ENCODE measurements at places on chromosomes 3 and 15.

DNA sequence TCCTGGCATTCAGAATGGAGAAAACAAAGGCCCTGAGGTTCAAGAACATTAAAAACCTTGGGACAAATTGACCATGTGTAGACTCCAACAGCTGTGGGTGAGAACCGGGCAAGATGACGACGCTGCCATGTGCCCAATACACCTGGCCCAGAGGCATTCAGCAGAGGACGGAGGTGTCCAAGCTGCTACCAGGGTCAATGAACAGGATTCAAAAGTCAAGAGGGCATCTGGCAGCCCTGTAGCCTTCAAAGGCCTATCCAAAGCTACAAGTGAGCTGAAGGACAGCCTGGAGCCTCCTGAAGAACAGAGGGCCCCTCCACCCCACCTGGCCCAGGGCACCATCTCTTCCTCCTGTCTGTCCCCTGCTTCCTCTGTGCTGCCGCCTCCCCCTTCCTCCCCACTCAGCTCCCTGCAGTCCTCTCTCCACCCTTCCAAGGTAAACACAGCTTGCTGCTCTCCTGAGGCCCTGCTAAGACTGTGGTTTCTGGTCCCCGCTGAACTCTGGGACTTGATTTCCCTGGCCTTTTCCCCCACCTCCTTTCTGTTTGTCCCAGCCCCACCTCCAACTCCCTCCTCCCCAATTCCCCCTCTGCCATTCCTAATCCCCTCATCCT is 57.5 kb downstream of the HMCES start:
- DNase-seq, result no peak
- H3K36me3 ChIP-seq, result no peaks in the 10 kb centered on the region
- H3K4me1 ChIP-seq, result no peaks in the 10 kb centered on the region

GRCh38 chr3:48624767-48625166 is 3.2 kb upstream of the TMEM89 start:
- peaks cover 11% of the 10 kb centered on the region for H3K4me1 ChIP-seq
- no peak overlapping the region for H3K4me3 ChIP-seq
- DNase-seq, result no peak
- H3K36me3 ChIP-seq, result peaks cover 30% of the 10 kb centered on the region
- peak overlapping the region; percentile 28 for H3K27ac ChIP-seq
- H3K27me3 ChIP-seq, result no peaks in the 10 kb centered on the region

DNA sequence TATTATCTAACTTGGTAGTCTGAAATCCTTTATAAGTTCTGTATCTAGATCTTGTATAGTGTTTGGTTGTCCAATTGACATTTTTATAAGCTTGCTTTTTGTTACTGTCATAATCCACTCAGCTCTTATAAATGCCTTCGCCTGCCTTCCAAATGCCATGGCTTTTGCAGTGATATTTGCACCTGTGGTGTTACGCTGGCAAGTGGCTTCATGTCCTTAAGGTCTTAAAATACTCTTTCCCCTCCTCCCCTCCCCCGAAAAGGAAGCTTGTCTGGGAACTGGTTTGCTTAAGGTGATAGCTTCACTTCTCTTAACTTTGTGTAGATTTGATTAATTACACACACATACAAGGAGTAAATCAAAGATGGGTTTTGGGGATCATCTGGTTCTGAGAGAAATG is 62.0 kb downstream of the ABHD2 start:
- H3K36me3 ChIP-seq, result peaks cover 16% of the 10 kb centered on the region
- H3K27ac ChIP-seq, result no peak overlapping the region
- no peak for DNase-seq
- peaks cover 14% of the 10 kb centered on the region for H3K4me1 ChIP-seq

DNA sequence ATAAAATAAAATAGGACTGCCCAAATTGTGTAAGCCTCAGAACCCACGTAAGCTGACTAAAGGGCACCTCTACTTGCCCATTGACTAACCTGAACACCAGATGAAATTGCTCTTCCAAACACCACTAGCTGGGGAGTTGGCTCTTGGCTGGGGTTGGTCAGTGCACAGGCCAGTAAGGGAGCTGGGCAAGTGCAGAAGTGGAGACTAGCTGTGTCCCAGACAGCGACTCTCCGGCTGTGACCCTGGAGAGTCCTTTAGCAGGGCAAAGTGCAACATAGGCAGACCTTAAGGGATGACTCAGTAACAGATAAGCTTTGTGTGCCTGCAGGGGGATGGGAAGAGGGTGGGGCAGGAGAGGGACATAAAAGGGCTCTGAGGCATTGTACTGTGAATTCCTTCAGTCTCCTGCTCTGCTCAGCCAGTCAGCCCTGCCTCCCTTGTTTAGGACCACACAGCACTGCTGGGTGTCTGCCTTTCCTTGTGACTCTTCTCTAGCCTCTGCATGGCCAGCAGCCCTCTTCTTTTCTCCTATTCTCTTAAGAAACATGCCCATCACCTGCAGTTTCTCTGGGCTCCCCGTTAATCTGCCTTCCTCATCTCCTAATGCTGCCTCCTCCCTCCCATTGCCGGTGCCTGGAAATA is 13.2 kb downstream of the NR1I2 start:
- H3K36me3 ChIP-seq, result no peaks in the 10 kb centered on the region
- no peak overlapping the region for H3K4me3 ChIP-seq
- DNase-seq, result no peak
- no peak overlapping the region for H3K27ac ChIP-seq
- H3K4me1 ChIP-seq, result no peaks in the 10 kb centered on the region

DNA sequence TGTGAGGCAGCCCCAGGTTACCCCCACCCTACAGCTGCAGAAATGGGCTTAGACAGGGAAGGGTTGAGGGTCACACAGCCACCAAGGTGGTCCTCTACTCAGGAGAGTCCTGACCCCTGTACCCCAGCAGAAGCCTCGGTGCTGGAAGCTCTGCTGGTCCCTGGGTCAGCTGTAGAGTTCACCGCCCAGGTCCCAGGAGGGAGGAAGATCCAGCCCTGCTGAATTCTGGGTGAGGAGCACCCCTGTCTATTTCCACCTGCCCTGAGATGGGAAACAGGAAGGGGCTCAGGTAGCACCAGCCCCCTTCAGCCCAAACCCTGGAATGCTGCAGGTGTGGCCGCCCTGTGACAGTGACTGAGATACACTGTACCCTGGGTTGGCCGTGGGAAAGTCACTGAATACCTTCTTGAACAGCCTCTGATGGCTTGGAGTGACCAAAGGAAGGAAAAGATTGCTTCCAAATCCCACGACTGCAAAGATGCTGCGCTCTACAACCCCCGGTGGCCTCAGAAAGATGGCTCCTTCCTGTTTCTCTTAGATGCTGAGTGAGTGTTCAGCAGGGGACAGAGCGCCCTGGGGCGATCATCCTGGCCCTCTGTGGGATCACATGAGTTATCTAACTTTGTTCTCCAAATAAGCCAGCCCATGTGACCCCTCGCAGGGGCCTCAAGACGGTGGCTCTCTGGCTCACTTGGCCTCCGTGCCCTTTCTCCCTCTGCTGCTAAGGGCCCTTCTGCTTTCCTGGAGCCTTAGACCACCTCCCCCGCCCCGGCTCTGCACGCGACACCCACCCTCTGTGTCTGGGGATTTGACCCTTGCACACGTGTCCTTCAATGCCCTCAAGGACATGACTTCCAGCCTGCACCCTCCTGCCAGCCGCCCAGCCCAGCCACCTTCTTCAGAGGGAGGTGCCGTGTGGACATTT is 141.9 kb downstream of the NSMCE3 start:
- no peaks in the 10 kb centered on the region for H3K36me3 ChIP-seq
- no peak for DNase-seq
- no peaks in the 10 kb centered on the region for H3K4me1 ChIP-seq
- H3K4me3 ChIP-seq, result no peak overlapping the region
- H3K27ac ChIP-seq, result no peak overlapping the region

DNA sequence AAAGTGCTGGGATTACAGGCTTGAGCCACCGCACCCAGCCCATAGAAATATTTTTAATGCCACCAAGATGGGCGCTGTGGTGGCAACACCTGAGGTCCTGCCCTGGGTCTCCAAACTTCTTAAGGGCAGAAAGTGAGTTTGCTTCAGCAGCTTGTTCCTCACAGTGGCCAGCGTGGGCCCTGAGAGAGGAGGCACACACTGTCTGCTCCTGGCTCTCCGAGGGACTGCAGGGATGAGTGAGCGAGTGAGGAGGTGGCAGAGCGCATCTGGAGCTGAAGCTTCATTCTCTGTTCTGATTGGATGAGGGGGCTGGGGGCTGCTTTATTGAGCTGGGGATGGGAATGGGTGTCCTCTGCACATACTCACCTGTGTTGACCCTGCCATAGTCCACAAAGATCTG is 57.6 kb upstream of the RAB6B start:
- H3K4me3 ChIP-seq, result no peak overlapping the region
- peaks cover 4% of the 10 kb centered on the region for H3K27me3 ChIP-seq
- no peaks in the 10 kb centered on the region for H3K4me1 ChIP-seq
- H3K27ac ChIP-seq, result no peak overlapping the region
- H3K36me3 ChIP-seq, result no peaks in the 10 kb centered on the region

DNA sequence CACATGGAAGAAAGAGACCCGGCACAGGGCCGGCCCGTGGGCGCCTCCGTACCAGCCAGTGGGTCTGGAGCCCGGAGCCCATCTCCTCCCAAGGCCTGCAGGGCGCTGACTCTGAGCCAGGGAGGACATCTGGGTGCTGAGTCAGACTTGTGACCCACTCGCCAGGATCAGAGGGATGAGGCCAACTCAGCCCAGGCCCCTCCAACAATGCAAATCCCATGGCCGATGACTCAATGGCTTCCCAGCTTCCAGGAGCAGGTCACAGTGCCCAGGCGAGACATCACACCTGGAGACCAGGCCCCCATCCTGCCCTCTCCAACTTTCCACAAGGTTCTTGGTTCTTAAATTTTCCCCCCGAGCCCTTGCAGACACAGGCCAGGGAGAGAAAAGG is 95.1 kb downstream of the LRIG1 start:
- H3K27ac ChIP-seq, result no peak overlapping the region
- no peak for DNase-seq
- H3K27me3 ChIP-seq, result no peaks in the 10 kb centered on the region
- peaks cover 6% of the 10 kb centered on the region for H3K4me1 ChIP-seq
- no peak overlapping the region for H3K4me3 ChIP-seq

GRCh38 chr3:134737516-134737915 is 57.5 kb upstream of the EPHB1 start:
- H3K27ac ChIP-seq, result no peak overlapping the region
- peaks cover 9% of the 10 kb centered on the region for H3K27me3 ChIP-seq
- DNase-seq, result no peak
- H3K4me1 ChIP-seq, result no peaks in the 10 kb centered on the region

GRCh38 chr15:35281515-35281914 is 196.4 kb upstream of the NANOGP8 start:
- H3K27ac ChIP-seq, result no peak overlapping the region
- no peak overlapping the region for H3K4me3 ChIP-seq
- H3K36me3 ChIP-seq, result no peaks in the 10 kb centered on the region
- H3K27me3 ChIP-seq, result no peaks in the 10 kb centered on the region

DNA sequence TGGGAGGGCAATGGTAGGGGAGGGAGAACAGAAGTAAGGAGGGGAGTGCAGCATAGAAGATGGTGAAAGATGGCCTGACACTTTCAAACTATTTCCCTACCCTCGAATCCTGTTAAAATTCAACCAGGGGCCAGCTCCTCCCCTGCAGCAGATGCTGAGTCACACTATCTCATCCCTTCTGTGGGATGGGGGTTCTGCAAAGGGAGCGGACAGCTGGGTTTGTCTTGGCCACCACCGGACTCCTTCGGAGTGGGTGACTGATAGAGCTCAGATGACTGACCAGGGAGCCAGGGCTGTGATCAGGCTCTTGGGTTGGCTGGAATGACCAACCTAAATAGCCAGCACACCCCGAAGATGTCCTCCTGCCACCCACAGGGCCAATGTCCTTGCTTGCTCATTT is 33.6 kb upstream of the TMCC1 start:
- peaks cover 6% of the 10 kb centered on the region for H3K27me3 ChIP-seq
- no peak for DNase-seq
- H3K36me3 ChIP-seq, result peaks cover 1% of the 10 kb centered on the region
- H3K4me1 ChIP-seq, result no peaks in the 10 kb centered on the region
- no peak overlapping the region for H3K27ac ChIP-seq

GRCh38 chr3:152335273-152335672 is 66.5 kb downstream of the MBNL1 start:
- no peaks in the 10 kb centered on the region for H3K27me3 ChIP-seq
- H3K36me3 ChIP-seq, result peaks cover 66% of the 10 kb centered on the region
- no peak for DNase-seq
- peaks cover 59% of the 10 kb centered on the region for H3K4me1 ChIP-seq
- H3K27ac ChIP-seq, result no peak overlapping the region

- no peak overlapping the region for H3K4me3 ChIP-seq
- no peak for DNase-seq
- H3K4me1 ChIP-seq, result no peaks in the 10 kb centered on the region
- H3K27ac ChIP-seq, result no peak overlapping the region
These were observed 105.5 kb downstream of the NLGN1 start for GRCh38 chr3:173502983-173503568.

- DNase-seq, result no peak
- no peaks in the 10 kb centered on the region for H3K27me3 ChIP-seq
- H3K4me1 ChIP-seq, result peaks cover 33% of the 10 kb centered on the region
- peak overlapping the region; percentile 95 for H3K27ac ChIP-seq
These were observed 109.6 kb upstream of the KLF13 start for GRCh38 chr15:31217067-31217466.

DNA sequence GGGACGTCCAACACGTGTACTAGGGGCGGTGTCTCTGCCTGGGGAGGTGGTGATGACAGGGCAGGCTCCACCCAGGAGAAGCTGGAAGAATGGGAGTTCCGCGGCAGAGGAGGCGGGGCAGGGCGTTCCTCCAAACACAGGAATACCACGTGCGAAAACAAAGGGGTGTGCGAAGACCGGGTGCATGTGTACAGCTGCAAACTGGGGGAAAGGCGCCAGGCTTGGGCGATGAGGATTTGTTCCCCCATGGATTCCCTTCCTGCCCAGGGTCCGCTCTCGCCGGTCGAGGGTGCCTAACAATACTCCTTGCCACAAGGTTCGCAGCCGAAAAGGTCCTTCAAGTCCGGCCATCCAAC is 500 bp upstream of the ZSCAN2 start:
- H3K4me3 ChIP-seq, result peak overlapping the region; percentile 92
- H3K4me1 ChIP-seq, result peaks cover 48% of the 10 kb centered on the region
- peak overlapping the region; percentile 53 for H3K27ac ChIP-seq
- DNase-seq, result peak; percentile 46
- peaks cover 12% of the 10 kb centered on the region for H3K36me3 ChIP-seq
